ENCODE measurements at places on chromosomes 2 and 18. TPM values are rescaled to one million over a fixed set of nuclear protein-coding genes. Genes with fewer than 3 reads are reported as not detected.

Gene DHRS9
- 3.1 TPM for total RNA-seq

Gene RBM44
- total RNA-seq: 0.33 TPM

Gene CDCA7
- 48.5 TPM for total RNA-seq

Gene ERCC3
- 48.7 TPM for total RNA-seq

Gene LINC00305
- not detected for total RNA-seq

Gene CD226
- not detected for total RNA-seq

Gene SERPINB11
- not detected for total RNA-seq

Gene CRIM1
- 104 TPM for total RNA-seq

Gene IL36RN
- total RNA-seq: 0.59 TPM

Gene HSBP1L1
- total RNA-seq: 13.2 TPM

Gene NPPC
- 0.40 TPM for total RNA-seq

Gene PROC
- 3.7 TPM for total RNA-seq

Gene IL1R2
- 0.93 TPM for total RNA-seq

Gene SPOPL
- 10.3 TPM for total RNA-seq

Gene CD207
- not detected for total RNA-seq

Gene FSHR
- total RNA-seq: 0.07 TPM

Gene C18orf54
- total RNA-seq: 2.9 TPM
